ENCODE measurements at places on chromosomes 16 and 17. TPM values are rescaled to one million over a fixed set of nuclear protein-coding genes. Genes with fewer than 3 reads are reported as not detected.

Gene TBX4
- total RNA-seq = not detected

Gene OTOA
- 0.06 TPM for total RNA-seq

Gene HOXB9
- total RNA-seq = 0.49 TPM

Gene MILR1
- 3.5 TPM for total RNA-seq

Gene GRB7
- 0.16 TPM for total RNA-seq

Gene MYH11
- total RNA-seq = 0.32 TPM

Gene ACSM5
- total RNA-seq = 0.44 TPM

Measured in bladder microvascular endothelial cell (primary cell).